Heart left ventricle (tissue), 16 donors: ENCODE measurements at places on chromosomes 7 and 10. TPM values are rescaled to one million over a fixed set of nuclear protein-coding genes. Genes with fewer than 3 reads are reported as not detected.

DNA sequence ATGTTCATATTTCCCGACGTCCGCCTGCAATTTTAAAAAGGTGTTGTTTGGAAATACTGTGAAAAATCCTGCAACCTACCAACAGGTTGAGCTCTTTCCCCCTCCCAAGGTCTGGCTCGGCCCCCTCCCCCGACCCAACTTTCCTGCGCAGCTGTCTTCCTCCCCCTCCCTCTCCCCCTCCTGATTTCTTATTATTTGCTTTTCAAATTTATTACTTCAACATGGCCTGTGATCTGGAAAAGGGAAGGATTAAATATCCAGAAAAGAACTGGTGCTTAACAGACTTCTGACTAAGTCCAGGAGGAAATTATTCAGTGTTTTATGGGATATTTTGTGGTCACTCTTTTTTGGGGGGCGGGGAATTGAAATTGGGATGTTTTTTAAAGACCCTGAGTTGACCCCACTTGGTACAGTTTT is 2.4 kb downstream of the ARID5B start:
- no peaks in the 10 kb centered on the region for H3K36me3 ChIP-seq
- no peak for DNase-seq
- peak overlapping the region; percentile 91 for H3K27ac ChIP-seq
- peak overlapping the region; percentile 92 for H3K4me3 ChIP-seq
- no peaks in the 10 kb centered on the region for H3K27me3 ChIP-seq
- H3K4me1 ChIP-seq, result peaks cover 6% of the 10 kb centered on the region

DNA sequence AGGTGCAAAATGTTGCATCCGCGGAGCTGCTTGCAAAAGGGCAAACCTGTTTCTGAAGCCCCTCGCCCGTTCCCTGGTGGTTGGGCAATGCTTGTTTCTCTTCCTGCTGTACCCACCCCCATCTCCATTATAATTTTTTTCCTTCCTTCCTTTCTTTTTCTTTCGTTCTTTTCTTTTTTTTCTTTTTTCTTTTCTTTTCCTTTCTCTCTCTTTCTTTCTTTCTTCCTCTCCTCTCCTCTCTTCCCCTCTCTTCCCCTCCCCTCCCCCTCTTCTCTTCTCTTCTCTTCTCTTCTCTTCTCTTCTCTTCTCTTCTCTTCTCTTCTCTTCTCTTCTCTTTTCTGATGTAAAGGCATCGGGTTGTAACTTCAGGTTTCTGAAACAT is 278.2 kb downstream of the GATA3 start:
- no peak overlapping the region for H3K27ac ChIP-seq
- peaks cover 28% of the 10 kb centered on the region for H3K27me3 ChIP-seq
- H3K36me3 ChIP-seq, result no peaks in the 10 kb centered on the region
- H3K4me1 ChIP-seq, result no peaks in the 10 kb centered on the region
- peak overlapping the region; percentile 36 for H3K4me3 ChIP-seq

TMEM184A gene
- polyA plus RNA-seq, result 0.19 TPM

DNA sequence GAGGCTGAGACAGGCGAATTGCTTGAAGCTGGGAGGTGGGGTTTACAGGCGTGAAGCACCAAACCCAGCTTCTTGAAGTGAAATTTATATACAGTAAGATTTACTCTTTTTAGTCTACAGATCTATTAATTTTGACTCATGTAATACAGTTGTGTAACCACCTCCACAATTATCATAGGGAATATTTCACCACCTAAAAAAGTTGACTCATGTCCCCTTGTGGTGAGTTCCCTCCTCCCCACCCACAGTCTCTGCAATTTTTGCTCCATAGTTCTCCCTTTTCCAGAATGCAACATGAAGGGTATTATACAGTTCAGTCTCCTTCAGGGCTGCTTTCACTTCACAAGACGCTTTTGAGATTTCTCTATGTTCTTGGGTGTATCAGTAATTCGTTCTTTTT is 156.8 kb downstream of the FAM107B start:
- H3K27me3 ChIP-seq, result no peaks in the 10 kb centered on the region
- H3K27ac ChIP-seq, result no peak overlapping the region
- peaks cover 7% of the 10 kb centered on the region for H3K4me1 ChIP-seq
- H3K36me3 ChIP-seq, result no peaks in the 10 kb centered on the region

NUTM2E gene
- 0.40 TPM for polyA plus RNA-seq

DNA sequence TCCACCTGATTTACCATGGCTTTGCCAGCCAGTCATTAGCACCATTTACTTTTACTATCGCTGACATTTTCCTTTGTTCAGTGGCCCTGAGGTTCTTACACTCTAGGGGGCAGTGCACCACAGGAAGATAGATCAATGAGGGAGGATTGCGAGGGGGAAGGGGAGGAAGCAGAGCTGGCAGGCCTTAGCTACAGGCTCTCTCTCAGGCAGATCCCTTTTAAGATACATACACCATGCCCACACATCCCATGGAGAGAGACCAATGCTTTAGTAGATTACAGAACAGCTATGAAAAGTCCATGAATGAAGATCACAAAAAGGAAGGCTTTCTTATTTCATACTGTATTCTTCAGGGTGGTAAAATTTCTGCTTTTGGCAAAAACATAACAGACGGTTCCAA is 47.4 kb downstream of the DENND11 start:
- H3K36me3 ChIP-seq, result peaks cover 3% of the 10 kb centered on the region
- H3K27me3 ChIP-seq, result no peaks in the 10 kb centered on the region
- H3K27ac ChIP-seq, result no peak overlapping the region
- no peak for DNase-seq

SPAM1 gene
- not detected for polyA plus RNA-seq

ANKRD61 gene
- polyA plus RNA-seq, result not detected

DNA sequence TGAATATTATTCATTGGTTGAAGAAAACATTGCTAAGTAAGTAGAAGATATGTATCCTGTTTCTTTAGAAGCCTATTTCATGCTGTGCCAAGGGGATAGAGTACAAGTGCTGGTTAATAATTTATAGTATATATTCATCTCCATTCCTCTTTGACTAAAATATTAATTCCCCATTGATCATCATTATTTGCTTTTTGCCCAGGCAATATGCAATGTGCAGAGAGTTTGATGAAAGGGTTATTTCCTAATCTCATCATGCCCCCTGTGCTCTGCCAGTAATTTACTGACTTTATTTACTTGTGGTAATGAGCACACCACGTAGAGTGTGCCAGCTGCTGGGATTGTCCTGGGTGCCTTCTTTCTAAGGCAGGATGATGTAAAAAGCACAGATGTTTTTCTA is 180.9 kb downstream of the REEP3 start:
- no peak overlapping the region for H3K4me3 ChIP-seq
- H3K27me3 ChIP-seq, result no peaks in the 10 kb centered on the region
- no peaks in the 10 kb centered on the region for H3K36me3 ChIP-seq
- DNase-seq, result no peak
- peaks cover 40% of the 10 kb centered on the region for H3K4me1 ChIP-seq

OLAH gene
- polyA plus RNA-seq, result not detected

PTPRZ1 gene
- 0.36 TPM for polyA plus RNA-seq

DNA sequence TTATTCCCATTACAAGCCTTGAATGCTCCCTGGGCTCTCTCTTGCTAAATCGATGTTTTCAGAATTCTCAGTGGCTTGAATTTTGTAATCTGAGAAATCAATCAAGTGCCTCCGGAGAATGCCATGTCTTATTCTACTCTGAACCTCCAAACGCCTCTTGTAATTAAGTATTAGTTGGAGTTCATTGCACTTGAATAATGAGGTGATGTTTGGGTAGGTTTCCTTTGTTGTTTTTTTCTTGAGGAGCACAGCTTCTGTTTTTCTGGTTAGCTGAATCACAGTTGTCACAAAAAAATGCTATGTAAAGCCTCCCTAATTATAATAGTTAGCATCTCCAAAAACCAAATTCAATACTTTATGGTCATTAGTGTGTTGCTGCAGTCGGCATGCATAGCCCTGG is 100.3 kb downstream of the PLPP4 start:
- H3K27me3 ChIP-seq, result no peaks in the 10 kb centered on the region
- no peaks in the 10 kb centered on the region for H3K4me1 ChIP-seq
- no peak for DNase-seq
- no peak overlapping the region for H3K4me3 ChIP-seq
- no peak overlapping the region for H3K27ac ChIP-seq

CHPF2 gene
- polyA plus RNA-seq, result 26.4 TPM

RP9 gene
- 13.3 TPM for polyA plus RNA-seq

SLC26A3 gene
- not detected for polyA plus RNA-seq

DNA sequence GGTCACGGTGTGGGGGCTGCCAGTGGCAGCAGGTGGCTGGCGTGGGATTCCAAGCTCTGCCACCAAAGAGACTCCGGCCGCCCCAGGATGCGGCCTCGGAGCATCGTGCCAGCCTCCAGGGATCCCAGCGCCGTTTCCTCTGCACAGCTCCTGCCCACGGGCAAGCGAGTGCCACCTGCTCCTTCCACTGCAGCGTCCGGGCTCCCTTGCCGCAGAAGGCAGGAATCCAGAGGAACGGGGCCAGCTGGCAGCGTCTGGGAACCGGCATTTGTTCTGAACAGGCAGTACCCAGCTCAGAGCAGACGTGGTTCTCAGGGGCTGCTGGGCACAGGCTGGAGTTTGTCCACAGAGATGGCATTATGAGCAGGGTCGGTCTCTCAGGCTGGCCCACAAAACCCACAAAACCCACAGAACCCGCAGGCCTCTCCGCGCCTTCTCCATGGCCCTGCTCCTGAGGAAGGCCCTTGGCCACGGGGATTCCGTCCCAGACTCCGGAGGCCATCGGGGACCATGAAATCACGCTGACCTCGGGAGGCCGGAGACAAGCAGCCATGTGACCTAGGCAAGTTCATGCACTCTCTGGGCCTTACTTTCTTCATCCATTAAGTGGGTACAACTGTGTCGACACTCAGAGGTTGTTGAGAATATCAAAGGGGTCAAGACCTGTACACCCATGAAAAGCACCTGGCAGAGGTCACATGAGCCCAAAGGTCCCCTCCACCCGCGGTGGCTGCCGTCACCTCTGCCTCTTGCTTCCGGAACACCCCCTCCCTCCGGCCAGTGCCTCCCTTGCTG is 72.1 kb upstream of the TNRC18 start:
- peak; percentile 86 for DNase-seq
- H3K4me1 ChIP-seq, result peaks cover 39% of the 10 kb centered on the region
- H3K27ac ChIP-seq, result no peak overlapping the region
- peaks cover 11% of the 10 kb centered on the region for H3K36me3 ChIP-seq
- no peak overlapping the region for H3K4me3 ChIP-seq
- no peaks in the 10 kb centered on the region for H3K27me3 ChIP-seq

DNA sequence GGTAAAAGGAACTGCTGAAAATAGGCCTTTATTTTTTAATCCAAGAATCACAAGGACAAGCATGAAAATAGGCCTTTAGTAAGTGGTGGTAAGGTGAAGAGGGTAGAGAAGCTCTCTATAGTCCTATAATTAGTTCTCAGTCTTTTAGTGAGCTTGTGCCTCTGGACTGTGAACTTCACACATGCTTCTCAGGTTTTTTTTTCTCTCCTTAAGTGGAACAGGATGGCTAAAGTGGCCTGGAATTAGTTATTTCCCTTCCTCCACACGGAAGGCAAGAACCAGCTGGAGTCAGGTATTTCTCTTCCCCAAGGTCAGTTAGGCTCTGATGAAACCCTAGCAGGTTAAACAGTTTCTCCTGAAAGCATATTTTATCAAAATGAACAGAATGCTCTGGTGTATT is 203.0 kb upstream of the MINDY3 start:
- H3K27me3 ChIP-seq, result no peaks in the 10 kb centered on the region
- H3K4me3 ChIP-seq, result no peak overlapping the region
- no peaks in the 10 kb centered on the region for H3K36me3 ChIP-seq

DNA sequence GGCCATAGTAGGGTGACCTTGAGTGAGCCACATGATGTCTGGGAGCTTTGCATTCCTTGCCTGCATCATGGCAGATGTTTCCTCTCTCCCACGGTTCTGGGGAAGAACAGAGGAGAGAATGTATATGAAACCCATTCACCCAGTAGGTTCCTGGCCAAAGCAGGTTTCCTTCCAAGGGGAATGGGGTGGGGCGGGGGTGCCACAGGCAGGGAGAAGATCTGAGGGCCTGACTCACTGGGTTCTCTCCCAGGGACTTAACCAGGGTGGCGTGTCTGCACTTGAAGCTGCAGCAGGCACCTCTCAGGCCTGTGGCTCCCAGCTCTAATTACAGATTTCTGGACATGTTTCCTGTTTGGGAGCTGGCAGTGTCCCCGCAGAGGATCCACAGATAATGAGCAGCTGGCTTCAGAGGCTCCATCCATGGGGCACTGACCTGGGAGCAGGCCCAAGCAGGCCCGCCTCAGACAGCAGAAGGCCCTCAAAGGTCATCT is 50.2 kb upstream of the ZMIZ1 start:
- no peak overlapping the region for H3K4me3 ChIP-seq
- H3K27ac ChIP-seq, result no peak overlapping the region
- H3K4me1 ChIP-seq, result peaks cover 11% of the 10 kb centered on the region

DNA sequence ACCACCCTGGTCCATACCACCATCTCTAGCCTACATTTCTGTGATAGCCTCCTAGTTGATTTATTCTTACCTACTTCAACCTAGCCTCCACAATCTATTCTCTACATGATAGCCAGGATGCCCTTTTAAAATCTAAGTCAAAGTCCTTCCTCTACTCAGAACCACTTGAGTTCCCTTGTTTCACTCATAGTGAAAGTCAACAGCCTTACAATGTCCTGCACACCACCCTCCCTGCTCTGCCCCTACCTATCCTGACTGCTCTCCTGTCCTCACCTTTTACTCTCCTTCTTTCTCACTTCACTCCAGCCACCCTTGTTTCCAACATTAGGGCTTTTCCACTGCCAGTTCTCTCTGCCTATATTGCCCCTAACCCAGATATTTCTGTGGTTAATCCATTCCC is 146.7 kb downstream of the GRM3 start:
- no peak overlapping the region for H3K27ac ChIP-seq
- no peaks in the 10 kb centered on the region for H3K36me3 ChIP-seq
- H3K4me3 ChIP-seq, result no peak overlapping the region
- no peaks in the 10 kb centered on the region for H3K27me3 ChIP-seq

DNA sequence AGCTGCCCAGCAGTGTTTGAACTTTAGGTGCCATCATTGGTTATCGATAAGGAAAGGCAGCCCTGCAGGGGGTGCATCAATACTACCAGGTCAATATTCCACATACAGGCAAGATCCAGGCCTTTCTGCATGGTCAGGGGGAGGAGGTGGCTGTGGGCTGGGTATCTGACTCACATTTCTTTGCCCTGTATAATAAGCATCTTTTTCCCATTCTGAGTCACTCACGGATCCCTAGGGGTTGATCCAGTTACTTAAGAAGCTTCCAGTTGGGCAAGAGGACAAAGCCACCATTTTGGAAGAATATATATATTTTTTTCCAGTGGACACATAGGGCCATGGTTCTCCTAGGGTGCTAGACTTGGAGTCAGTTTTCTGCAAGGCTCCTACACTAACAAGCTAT is 114.2 kb upstream of the HABP2 start:
- H3K4me3 ChIP-seq, result no peak overlapping the region
- no peaks in the 10 kb centered on the region for H3K36me3 ChIP-seq
- H3K27ac ChIP-seq, result no peak overlapping the region
- no peak for DNase-seq
- H3K27me3 ChIP-seq, result no peaks in the 10 kb centered on the region
- H3K4me1 ChIP-seq, result no peaks in the 10 kb centered on the region

SKIDA1 gene
- polyA plus RNA-seq, result 0.75 TPM

ASB10 gene
- 37.1 TPM for polyA plus RNA-seq

DNA sequence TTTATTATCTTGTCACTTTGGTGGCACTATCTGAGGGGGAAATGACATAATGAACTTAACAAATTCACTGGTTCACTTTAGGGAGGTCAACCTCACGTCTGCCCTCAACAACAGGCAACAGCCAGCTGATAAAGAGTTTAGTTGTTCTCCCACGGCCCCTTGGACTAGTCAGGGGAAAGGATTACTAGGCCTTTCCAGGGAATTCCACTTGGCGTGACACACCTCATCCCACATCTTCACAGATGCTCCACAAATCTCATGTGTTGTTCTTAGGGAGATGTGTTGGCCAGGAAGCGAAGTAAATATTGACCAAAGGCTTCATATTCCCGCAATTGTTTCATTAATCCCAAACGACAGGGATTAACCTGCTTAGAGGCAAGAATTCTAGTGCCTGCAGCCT is 183.5 kb upstream of the CDCA7L start:
- H3K27ac ChIP-seq, result peak overlapping the region; percentile 80
- peaks cover 27% of the 10 kb centered on the region for H3K4me1 ChIP-seq
- H3K4me3 ChIP-seq, result no peak overlapping the region
- H3K36me3 ChIP-seq, result peaks cover 80% of the 10 kb centered on the region
